ENCODE measurements at places on chromosomes 7 and 10.

DNA sequence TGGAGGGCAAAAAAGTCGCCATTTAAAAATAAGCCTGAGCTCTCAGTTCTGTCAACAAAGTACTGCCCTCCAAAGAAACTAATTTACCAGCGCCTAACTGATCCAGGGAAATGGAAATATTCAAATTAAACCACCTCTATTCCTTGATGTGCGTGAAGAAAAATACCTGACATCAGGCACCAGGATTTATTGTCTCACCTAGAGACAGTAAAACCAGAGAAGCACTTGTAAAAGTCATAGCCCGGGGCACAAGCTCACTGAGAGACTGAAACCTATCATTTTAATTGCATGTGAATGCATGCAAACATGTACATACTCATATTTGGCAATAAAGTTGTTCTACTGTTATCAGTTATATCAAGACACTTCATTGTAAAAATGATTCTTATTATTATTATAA lies 147.3 kb upstream of the VSTM2A start:
- no peak for DNase-seq

- no peak for DNase-seq
Measured at GRCh38 chr7:118583641-118584040, 359.1 kb downstream of the ANKRD7 start.

GRCh38 chr10:79447911-79448731 lies 2.7 kb upstream of the ZCCHC24 start:
- DNase-seq: no peak

DNA sequence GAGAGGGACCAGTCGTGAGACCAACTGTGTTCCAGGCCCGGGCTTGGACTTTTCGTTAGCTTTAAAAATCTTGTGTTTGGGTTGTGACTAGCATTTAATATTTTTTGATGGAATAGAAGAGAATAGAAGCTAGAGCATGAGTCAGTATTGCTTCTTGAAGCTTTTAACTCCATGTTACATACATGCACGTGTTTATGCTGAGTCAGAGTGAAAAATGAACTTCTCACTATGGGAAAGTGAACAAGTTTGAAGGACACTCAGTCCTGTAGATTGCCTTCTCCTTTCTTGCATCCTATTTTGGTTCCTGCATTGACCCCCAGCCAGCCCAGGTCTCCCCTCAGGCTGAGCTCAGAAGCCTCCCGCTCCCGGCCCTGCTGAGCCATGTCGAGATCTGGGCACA lies 31.8 kb downstream of the GHRHR start:
- DNase-seq: no peak

GRCh38 chr10:97896756-97897358 lies 47.2 kb downstream of the GOLGA7B start:
- DNase-seq: no peak

DNA sequence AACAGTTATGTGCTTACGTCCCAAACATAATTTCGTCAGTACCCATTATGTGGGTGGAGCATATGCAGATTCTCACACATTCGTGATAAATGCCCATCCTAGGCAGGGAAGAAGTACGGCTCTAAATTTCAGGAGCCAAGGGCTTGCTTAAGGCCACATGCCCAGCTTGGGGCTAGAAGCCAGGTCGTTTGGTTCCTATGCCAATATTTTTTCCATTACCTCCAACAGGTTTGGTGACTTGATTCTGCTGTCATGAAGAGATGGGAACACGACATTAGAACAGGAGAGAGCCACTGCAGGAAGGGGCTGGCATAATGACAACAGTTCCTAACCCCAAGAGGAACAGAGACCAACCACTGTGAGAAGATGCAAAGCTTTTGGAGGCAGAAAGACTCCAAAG lies 85.1 kb downstream of the HIPK2 start:
- no peak for DNase-seq

DNA sequence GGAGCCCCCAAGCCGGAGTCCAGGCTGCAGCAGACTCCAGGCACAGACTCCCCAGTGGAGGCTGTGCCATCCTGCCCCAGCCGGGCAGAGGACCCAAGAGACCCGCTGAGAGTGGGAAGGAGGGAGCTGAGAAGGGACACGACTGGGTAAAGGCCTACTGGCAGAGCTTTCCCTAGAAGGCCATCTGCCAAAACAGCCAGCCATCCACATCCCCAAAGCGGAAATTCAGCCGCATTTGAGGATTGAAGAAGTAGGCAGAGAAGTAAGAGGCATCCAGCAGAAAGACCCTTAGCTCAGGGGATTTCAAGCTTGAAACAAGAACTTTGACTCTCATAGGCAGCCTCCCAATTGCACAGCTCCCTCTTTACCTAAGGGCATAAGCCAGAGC lies 857 bp downstream of the CPXM2 start:
- no peak for DNase-seq

- DNase-seq: no peak
Measured at GRCh38 chr7:115056019-115056418, 134.1 kb downstream of the MDFIC start.

DNA sequence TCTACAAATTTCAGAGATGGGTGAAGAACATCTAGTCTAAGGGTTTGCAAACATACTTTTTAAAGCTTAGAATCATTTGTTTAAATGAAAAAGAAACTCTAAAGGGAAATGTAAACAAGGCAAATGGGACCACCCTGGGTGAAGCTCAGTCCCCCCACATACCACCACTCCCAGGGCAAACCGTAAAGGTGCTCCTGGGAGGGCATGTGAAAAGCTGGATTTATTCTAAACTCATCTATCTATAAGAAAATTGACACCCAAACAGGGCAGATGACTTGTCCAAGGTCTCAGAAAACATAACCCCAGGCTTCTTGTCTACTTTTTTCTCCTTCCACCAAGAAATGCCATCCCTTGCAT lies 223.3 kb upstream of the PRKCQ start:
- no peak for DNase-seq

DNA sequence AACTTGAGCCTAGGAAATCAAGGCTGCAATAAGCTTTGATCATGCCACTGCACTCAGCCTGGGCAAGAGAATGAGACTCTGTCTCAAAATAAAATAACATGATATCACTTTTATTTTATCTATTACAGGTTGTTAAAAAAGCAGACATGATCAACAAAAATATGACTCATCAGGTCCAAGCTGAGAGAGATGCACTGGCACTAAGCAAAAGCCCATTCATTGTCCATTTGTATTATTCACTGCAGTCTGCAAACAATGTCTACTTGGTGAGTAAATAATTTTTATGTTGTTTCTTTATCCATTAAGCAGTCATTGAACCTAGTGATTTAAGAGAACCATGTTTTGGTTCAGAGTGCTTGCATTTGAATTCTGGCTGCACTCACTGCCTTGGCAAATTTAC lies 3.3 kb downstream of the MASTL start:
- DNase-seq: no peak

Data from bone marrow (tissue), 2 donors.